ENCODE measurements at places on chromosomes 12 and 14.

DNA sequence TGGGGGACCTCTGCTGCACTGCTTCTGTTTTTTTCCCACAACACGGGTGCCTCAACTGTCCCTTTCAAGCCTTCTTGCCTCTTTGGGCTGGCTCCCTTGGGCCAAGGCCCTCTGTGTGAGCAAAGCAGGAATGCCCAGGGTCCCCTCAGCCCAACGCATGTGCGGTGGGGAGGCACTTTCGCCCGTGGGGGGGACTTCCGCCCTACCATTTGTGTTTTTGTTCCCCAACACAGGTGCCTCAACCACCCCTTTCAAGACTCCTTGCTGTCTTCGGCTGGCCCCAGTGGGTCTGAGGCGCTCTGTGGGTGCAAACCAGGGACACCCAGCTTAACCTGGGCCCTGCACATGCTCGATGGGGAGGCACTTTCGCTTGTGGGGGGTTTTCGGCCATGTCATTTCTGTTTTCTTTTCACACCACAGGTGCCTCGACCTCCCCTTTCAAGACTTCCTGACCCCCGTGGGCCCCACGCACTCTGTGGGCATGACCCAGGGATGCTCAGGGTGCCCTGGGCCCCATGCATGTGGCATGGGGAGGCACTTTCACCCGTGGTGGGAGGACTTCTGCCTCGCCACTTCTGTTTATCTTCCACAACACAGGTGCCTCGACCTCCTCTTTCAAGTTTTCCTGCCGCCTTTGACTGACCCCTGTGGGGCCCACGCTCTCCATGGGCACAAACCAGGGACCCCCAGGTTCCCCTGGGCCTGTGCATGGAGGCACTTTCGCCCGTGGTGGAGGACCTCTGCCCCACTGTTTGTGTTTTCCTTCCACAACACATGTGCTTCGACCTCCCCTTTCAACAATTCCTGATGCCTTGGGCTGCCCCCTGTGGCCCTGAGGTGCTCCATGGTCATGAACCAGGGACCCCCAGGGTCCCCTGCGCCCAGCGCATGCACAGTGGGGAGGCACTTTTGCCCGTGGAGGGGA lies 365.7 kb downstream of the ALG10 start:
- no peak for DNase-seq

DNA sequence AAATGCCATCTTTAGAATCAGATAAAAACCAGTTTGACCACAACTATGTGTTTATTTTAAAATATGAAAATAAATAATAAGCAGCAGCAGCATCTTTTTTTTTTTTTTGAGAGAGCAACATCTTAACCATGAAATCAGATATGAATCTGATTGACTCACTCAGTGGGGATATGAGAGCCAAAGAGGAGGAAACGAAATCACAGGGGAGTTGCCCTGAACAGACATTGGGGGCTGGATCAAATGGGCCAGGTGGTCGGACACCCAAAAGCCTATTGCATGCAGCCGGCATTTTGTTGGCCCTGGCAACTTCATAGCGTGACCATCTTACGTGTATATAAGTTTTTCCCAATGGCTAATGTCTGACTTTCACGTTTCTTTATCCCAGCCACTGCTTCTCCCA lies 321.1 kb downstream of the NPAS3 start:
- no peak for DNase-seq

DNA sequence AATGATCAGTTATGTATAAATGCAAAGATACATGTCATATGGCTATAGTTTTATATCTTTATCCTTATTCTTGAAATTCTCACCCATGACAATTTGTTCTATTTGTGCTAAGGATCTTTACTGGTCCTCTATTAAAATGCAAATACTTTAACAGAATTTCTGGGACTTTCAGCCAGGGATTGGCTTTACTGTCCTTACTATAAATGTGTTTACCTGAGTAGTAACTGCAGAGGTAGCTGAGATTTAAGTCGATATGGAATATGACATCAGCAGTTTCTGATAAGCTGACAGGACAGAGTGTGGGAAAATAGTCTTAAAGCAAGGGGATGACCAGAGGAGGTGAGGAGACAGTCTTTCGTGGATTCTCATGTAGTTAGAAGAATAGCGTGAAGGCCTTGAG lies 206.4 kb downstream of the DIO2 start:
- DNase-seq = no peak

- DNase-seq = no peak
Measured at GRCh38 chr14:65168840-65169239, 66.5 kb upstream of the MAX start.

GRCh38 chr12:80162177-80162576 lies 62.8 kb downstream of the OTOGL start:
- no peak for DNase-seq

GRCh38 chr14:68669111-68669511 lies 123.8 kb downstream of the ZFP36L1 start:
- DNase-seq = no peak

DNA sequence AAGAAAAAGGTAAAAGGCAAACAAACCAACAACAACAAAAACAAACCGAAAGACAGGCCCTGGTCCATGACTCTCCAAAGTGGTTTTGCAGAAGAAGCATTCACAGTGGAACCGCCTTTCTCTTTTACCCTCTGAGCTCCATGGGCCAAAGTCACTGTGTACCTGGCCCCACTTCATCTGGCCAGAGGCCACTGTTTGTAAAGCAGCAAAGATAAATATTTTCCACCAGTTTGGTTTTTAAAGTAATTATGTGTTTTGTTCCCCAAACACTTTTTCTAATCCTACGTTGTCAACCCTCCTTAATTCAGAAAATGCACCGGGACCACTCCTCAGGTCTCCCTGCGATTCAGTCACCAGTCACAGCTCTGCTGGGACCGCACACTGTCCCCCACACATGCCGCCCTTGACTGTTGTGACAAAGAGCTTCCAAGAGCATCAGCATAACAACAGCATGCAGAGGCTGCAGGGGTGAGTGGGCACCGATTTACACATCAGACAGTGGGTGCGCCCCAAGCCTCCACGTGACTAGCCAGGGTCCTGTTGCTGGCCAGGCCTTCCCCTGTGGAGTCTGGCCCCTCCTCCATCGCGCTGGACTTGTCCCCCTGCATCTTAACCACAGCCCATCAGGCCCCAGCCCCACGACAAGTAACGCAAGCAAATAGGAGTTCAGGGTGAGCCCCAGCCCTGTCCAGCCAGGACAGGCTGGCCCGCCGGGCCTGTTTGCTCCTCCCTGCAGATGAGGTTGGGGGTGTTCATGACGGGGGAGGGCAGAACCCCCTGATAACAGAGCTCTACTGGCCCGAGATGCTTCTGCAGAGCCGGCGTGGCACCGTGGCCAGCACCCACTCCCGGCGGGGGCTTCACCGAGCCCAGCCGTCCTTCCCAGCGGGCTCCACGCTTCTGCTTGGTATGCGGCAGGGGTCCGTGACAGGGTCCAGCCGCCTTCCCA lies 65.2 kb upstream of the DIO3 start:
- no peak for DNase-seq

GRCh38 chr12:25102402-25102801 lies 92.6 kb downstream of the DNAI7 start:
- DNase-seq = peak; percentile 36

- DNase-seq = peak; percentile 82
Measured at GRCh38 chr14:103546652-103547454, 15.6 kb downstream of the BAG5 start.

GRCh38 chr12:29431513-29431912 lies 50.5 kb upstream of the ERGIC2 start:
- no peak for DNase-seq

DNA sequence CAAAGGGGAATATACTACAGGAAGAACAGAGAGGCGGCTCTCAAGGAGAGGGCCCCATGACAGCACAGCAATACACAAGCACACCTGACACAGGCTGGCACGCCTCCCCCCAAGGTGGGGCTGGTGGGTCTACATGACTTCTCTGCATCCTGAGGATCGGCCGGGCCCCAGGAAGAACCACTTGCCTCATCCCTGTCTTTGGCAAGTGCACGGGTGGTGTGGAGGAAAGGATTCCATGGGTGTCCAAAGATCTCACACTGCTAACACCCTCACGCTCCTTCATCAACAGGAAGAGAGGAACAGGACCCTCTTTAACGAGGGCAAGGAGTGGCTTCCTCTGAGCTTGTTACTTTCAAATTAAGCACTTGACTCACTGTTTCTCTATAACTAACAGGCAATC lies 7.3 kb downstream of the VAMP1 start:
- no peak for DNase-seq

DNA sequence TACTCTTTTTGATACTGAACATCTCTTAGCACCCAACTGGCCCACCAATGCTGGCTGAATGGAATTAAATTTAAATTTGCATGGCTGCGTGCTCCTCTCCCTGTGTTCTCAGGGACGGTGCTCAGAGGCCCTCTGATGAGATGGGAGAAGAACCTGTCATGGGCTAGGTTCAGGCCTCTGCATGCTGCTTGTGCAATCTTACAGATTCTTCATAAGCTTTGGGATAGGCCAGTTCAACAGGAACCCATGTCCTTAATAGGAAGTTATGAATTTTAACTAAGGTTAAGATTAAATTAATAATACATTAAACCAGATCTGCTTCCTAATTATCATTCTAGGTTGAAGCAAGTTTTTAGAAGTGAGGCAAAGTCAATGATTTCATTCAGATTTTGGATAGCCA lies 119.7 kb upstream of the LRIG3 start:
- DNase-seq = no peak

DNA sequence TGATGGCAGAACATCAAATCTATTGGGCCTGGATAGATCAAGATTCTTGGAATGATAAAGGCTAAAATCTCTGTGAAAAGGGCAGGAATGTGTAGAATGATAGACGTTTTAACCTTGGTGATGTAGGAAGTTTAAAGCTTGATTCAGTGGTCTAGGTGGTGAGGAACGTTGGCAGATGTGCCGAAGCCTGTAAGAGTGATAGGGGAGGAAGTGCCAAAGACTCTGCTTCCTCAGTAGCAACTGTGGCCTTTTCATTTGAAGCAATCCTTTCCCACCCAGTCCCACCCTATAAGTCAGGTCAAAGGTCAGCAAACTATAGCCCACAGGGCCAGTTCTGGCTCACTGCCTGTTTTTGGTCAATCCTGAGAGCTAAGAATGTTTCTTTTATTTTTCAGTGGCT lies 62.2 kb downstream of the MBIP start:
- DNase-seq = no peak

DNA sequence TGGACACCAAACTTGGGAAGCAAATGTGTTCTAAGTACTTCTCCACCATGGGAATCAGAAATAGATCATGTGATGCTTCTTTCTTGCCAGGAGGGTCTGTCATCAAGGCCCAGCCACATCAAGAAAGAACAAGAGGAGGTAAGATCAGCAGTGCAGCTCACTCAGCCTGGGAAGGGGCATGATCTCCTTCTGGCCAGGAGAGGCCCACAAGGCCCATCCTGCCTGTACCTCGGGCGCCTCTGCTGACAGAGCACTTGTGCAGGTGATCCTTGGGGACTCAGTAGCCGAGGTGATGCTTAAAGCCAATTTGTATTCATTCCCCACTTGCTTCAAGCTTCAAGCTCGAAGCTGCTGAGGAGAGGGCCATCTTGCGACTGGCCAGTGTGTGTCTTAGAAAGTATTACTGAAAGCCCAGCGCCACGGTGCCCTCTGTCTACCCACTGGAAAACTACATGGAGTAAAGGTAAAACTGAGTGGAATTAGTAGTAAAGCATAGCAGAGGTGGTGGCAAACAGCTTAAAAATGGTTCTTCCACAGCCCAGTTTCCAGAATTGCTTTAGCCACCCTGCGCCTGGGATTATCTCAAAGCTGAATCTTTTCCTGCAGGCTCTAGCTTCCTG lies 26.2 kb downstream of the RTRAF start:
- peak; percentile 60 for DNase-seq

DNA sequence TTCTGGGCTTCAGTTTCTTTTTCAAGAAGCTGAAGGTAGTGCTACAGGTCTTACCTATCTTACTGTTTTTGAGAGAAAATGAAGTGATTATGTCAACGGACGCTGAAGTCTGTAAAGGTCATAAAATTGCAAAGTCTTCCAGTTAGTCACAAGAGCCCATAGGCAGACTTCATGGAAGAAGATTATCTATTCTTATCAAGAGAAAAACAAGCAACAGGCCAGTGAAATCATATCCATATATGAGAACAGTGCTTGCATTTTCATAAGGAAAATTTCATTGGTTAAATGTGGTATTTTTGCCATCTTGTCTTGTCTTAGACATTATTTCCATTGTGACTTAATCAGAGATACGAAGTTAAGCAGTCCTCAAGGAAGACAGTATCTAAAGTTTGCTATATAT lies 412.7 kb upstream of the SEL1L start:
- DNase-seq = no peak

DNA sequence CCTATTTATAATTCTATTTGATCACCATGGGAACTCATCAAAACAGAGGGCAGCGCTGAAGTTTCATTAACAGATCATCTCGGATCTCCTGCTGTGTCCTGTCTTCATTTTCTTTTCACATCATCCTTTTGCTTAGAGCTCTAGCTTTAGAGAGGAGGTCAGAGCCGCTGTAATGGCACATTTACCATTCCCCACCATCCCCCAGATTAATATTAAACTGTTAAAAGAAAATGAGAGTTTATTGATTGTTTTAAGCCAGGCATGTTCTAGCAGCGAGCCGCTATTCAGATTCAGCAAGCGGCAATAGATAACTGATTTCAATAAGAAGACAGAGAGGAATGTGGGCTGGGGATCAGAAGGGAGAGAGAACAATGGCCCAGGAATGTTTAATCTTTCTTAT lies 308.8 kb downstream of the EGLN3 start:
- DNase-seq = peak; percentile 82

DNA sequence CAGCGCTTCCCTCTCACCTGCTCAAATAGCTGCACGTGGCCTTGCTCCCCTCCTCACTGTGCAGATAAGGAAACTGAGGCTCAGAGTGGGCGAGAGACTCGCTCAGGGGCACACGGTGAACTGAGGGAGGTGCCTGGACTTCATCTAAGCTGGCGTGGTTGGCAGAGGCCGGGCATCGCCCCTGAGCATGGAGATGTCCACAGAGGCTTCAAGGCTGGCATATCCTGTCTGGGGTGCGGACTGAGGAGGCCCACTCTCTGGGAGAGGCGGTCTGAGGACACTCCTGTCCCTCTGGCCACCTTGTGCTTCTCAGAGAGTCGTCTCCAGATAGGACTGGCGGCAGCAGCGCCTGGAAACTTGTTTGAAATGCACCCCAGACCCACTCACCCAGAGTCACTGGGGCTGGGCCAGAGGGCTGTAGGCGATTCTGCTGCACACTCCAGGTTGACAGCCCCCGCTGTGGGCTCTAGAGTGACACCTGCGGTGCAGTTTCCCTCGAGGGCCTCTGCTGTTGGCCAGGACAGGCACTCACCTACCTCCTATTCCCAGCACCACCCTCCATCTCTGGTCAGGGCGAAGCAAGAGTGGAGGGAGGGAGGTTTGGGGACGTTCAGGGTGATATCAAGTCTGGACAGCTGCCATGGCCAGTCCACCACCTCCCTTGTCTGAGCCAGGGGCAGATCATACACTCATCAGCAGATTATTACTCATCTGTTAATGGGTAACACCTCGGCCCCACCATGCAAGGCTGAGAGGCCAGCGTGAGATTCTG lies 11.2 kb upstream of the LBHD2 start:
- no peak for DNase-seq

DNA sequence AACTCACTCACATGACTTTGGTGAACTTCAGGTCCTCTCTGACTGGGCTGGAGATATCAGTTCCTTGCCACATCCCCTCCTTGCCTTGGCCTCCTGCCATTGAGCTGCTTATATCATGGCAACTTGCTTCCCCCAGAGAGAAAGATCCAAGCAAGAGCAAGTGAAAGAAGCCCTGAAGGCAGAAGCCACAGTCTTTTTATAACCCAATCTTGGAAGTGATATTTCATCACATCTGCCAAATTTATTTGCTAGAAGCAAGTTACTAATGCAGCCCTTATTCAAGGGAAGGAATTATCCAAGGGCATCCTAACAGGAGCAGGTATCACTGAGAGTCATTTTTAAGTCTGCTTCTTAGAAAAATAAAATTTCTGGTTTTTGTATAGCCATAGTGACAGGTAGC lies 127.8 kb downstream of the SLC38A4 start:
- no peak for DNase-seq

GRCh38 chr12:69497308-69498026 lies 27.3 kb downstream of the FRS2 start:
- no peak for DNase-seq

Data from neural progenitor cell (in vitro differentiated cells).